ENCODE measurements at places on chromosomes 5 and 9. TPM values are rescaled to one million over a fixed set of nuclear protein-coding genes. Genes with fewer than 3 reads are reported as not detected.

GRCh38 chr5:174329738-174330137 is 284.2 kb downstream of the NSG2 start:
- DNase-seq, result no peak

DNA sequence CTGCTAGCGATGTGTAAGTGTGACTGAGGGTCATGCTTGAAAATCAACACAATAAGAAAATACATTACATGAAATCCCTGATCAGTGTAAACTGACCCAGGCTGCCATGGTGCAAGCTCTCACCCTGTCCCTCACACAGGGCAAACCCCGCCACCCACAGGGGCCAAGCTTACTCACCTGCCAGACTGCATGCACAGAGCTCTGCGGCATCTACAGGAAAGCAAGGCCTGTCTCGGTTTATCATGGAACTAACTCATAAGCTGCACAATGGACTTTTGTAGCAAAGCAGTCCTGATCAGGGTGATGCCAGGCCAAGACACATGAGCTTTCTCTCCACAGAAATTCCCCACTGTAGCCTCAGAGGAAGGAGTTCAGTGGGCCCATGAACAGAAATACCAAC is 9.7 kb downstream of the IPPK start:
- DNase-seq, result no peak

NEUROG1 gene
- total RNA-seq, result not detected

DNA sequence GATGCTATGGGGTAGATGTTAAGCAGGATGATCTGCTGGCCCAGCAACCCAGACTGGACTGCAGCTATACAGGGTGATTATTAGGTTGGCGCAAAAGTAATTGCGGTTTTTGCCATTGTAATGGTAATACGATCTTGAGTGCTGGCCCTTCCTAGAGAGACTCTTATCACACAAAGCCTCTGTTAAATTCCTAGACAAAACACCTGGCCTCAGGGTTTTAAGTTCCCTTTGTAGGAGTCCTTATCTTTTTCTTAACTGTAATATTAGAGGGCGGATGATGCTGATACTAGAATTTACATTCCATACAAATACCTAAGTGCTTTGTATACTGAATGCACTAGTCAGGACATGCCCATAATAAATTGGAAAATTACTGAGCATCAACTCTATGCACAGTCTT is 222.2 kb downstream of the NDUFS4 start:
- no peak for DNase-seq

- no peak for DNase-seq
These were observed 235.2 kb upstream of the SLC24A2 start for GRCh38 chr9:20023961-20024571.

ADAMTS16 gene
- total RNA-seq, result 7.2 TPM
